ENCODE measurements at places on chromosomes 5 and 9. TPM values are rescaled to one million over a fixed set of nuclear protein-coding genes. Genes with fewer than 3 reads are reported as not detected.

The CDC20B gene
- 0.13 TPM for total RNA-seq

The CRB2 gene
- total RNA-seq = 0.03 TPM

The TAF11L14 gene
- not detected for total RNA-seq

The STC2 gene
- total RNA-seq = 21.3 TPM

DNA sequence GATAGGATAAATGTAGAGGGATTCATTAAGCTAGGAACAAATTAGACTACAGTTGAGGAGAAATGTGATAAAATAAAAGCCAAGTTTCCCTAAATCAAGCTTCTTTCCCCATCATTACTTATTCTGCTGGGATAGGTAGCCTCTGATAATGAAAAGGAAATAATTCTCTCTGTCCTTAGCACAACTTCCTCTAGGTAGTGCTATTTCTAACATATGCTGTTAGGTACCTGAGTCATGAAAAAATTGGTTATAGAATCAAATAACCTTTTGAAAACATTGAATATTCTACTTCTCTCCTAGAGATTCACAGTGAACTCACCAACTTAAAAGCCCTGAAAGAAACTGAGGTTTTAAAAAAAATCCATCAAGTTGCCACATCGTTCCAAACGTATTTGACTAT, 1793.1 kb downstream of the EFNA5 start:
- DNase-seq = no peak

DNA sequence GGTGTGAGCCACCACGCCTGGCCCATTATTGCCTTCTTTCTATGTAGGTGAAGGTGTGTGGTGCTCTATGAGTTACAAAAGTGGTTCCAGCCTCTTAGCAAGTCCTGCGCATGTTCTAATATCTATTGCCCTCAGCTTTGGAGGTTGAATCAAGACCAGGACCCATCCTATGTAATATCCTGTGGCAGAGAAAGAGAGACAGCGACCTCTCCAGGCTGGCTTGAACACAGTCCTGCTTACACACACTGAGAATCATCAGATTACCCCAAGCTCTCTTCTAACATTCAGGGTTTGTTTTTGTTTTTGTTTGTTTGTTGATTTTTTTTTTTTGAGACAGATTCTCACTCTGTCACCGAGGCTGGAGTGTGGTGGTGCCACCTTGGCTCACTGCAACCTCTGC, 94.7 kb upstream of the OSMR start:
- DNase-seq = no peak

DNA sequence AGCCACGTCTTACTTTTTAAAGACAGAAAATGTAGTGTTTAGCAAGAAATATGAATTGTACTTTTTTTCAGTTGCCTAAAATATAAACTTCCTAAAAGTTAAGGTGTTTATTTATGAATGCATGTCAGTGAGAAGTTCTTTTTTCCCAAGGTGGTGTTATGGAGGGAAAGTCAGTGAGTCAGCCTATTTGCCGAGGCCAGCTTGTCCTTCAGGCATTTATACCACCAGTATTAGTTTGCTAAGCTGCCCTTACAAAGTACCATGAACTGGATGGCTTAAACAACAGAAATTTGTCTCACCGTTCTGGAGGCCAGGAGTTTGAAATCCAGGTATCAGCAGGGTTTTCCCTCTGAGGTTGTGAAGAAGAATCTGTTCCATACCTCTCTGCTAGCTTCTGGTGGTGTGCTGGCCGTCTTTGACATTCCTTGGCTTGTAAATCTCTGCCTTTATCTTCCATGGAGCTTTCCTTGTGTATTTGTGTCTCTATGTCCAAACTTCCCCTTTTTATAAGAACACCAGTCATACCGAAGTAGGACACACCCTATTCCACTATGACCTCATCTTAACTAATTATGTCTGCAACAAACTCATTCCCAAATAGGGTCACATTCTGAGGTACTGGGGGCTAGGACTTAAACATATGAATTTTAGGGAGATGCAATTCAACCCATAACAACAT, 38.4 kb downstream of the PRKACG start:
- DNase-seq = no peak

DNA sequence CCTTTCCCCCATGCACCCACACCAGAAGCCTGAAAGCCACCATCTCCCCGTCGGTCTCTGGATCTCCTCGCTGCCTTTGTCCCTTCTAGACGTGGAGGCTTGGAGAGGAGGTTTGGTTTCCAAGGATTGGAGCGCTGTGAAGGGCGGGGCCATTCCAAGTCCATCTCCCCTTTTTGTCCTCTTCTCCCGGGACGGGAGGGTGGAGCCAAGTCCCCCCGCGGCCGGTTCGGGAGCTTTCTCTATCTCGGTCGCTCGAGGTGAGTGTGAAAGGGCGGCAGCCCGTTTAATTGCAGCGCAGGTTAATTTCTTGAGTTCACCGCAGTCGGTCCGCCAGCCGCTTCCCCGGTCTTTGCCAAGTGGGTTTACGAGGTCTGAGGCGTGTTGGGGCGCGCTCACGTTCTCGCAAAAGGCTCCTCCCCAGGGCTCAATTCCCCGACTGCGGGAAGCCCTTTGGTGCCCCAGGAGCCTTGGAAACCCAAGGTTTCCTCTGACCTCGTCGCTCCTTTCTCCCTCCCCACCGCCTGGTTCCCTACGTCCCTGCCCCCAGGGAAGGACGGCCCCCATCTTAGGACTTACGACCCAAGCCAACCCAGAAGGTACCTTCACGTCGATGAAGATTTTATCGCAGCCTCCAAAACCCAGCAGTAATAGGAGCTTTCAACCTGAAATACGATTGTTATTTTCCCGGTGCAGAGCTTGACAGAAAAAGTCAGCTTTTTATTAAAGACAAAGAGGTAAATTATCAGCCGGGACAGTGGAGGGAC, 2.8 kb upstream of the ZNF462 start:
- DNase-seq = no peak

The SPATA31A3 gene
- not detected for total RNA-seq

DNA sequence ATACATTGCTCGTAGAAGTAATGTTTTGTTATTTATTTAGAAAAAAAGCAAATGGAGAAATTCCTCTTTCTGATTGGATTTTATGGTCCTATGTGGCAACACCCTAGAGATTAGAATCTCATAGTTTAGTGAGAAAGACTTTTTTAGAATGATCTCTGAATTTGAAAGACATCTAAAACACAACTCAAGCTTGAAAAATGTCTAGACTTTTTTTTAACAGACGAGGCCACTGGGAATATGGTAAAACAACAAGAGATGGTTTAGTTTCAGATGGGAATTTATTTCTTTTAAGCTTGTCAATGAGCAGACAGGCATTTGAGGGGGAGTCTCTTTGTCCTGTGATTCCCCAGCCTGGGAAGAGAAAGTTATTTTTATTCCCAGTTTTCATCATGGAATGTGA, 122.1 kb downstream of the NTRK2 start:
- no peak for DNase-seq

DNA sequence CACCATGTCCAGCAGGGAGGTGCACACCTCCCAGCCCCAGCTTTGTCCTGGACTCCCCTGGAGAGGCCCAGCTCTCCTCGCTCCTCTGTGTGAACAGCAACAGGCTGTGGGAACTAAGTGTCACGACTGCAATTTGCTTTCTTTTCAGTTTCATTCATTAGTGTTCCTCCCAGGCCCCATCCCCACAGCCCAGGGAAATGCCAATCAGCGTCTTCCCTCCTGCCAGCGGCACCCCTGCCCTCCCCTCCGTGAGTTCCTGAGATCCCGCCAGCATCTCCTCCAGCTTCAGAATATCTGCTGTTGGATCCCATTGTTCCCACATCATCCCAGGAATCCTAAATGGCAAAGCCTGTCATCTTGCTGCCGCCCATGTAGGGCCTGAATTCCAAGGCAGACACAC, 13.1 kb upstream of the RPL26L1 start:
- DNase-seq = no peak

DNA sequence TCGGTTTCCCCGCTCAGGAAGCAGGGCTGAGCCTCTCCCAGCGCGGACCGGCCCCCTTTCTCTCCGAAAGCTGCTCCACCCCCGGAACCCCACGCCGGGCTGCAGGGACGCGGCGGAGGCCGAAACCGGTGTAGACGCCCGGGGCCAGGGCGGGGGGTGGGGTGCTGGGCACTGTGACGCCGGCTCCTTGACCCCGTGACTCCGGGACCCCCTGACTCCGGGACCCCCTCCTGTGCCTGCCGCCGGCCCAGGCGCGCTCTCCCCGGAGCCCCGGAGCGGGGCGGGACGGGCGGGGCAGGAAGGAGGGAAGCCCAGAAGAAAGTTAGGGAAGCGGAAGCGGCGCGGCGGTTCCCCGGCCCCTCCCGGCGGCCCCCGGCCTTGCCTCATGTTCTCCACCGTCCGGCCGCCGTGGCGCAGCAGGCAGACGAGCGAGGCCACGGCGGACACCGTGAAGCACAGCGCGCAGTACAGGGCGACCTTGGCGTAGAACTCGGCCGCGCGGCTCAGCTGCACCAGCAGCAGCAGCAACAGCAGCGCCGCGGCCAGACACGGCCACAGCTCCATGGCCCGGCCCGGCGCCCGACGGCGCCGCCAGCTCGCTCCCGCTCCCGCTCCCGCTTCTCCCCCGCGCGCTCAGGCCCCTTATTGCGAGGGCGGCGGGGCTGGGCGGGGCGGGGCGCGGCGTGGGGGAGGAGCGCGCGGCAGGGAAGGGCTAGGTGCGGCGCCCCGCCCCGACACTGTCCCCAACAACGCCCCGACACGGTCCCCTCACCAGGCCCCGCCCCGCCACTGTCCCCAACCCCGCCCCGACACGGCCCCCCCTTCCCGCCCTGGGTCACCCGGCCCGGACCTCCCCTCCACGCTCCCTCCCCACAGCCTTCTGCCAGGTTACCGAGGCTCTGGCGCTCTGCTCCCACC, at the start of gene AGPAT2:
AGPAT2 (minus strand) TSS at position 664 of the 918 bp plus-strand sequence; CDS start at position 564, 100 bp downstream.
- peak; percentile 72 for DNase-seq

GRCh38 chr9:138057726-138058125, 180.1 kb downstream of the CACNA1B start:
- no peak for DNase-seq

The LRRC26 gene
- total RNA-seq = not detected

GRCh38 chr9:120183615-120184014, 396.4 kb downstream of the CDK5RAP2 start:
- no peak for DNase-seq

DNA sequence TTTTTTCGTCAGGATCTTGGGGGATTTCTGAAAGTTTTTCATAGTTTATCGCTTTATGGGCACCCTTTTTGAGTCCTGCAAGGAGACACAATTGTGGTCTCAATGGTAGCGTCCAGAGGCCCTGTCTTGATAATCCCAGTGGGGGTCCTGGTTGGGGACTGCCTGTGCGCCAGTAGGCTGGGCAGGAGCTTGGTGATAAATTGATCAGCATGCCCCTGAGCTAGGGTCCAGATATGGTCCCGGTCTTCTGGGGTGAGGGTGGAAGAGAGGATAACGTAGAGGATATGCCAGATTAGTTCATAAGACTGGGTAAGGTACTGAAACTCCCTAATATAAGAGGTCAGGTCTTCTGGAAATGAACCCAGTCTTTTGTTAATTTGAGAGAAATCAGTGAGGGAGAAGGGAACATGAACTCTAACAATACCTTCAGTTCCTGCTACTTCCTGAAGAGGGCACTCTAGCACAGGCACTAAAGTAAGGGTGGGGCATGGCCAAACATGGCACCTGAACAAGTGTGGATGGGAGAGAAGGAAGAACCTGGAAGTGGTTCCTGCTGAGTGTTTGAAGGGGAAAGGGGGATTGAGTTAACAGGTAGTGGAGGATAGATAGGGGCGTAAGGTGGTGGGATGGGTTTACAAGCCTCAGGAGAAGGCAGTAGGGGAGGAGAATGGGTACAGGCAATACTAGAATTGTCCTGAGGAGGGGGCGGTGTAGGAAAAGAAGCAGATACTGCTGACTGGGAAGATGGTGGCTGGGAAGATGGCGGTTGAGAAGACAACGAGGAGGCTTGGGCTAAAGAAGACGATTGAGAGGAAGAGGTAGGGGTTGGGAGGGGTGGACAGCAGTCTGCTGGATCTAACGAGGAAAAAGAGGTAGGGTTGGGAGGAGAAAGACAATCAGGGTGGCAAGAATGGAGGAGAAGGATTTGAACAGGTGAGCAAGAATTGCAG, 33.8 kb upstream of the ANXA2R start:
- DNase-seq = peak; percentile 54

DNA sequence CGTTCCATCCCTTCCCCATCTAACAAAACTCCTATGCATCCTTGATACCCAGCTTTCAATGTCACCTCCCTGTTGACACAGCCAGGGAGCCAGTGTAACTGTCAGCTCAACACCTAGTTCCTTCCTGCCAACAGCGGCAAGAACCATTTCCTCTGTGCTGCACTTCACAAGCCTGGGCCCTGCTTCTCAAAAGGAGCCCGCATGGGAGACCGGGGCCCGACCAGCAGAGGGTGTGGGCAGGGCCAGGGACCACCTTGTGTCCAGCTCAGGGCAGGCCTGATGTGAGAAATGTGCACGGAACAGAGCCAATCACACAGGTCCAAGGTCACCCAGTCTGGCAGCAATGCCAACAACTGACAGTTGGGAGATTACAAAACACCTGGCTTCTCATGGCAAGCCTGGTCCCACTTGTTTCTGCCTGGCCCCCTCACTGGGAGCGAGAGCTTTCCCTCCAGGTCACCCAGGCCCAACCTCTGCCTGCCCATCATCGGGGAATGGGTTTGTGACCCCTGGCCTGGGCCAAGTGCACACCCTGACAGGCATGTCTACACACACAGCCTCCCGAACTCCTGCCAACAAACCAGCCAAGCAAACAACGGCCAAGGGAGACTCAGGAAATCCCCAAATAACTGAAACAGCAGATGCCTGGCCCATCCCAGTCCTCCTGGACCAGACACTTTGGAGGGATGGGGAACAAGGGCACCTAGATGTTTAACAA, 3.1 kb downstream of the RNF44 start:
- peak; percentile 72 for DNase-seq

- peak; percentile 57 for DNase-seq
Measured at GRCh38 chr9:93096131-93096802, at the start of gene CARD19. Gene CARD19, plus strand, starts transcription at chr9:93096217. Its CDS starts 129 bp downstream, at chr9:93096346.

- DNase-seq = no peak
Measured at GRCh38 chr9:12631866-12632265, 61.3 kb upstream of the TYRP1 start.

GRCh38 chr9:85427772-85428171, 314.0 kb downstream of the AGTPBP1 start:
- DNase-seq = no peak

The CD72 gene
- total RNA-seq = 11.8 TPM

DNA sequence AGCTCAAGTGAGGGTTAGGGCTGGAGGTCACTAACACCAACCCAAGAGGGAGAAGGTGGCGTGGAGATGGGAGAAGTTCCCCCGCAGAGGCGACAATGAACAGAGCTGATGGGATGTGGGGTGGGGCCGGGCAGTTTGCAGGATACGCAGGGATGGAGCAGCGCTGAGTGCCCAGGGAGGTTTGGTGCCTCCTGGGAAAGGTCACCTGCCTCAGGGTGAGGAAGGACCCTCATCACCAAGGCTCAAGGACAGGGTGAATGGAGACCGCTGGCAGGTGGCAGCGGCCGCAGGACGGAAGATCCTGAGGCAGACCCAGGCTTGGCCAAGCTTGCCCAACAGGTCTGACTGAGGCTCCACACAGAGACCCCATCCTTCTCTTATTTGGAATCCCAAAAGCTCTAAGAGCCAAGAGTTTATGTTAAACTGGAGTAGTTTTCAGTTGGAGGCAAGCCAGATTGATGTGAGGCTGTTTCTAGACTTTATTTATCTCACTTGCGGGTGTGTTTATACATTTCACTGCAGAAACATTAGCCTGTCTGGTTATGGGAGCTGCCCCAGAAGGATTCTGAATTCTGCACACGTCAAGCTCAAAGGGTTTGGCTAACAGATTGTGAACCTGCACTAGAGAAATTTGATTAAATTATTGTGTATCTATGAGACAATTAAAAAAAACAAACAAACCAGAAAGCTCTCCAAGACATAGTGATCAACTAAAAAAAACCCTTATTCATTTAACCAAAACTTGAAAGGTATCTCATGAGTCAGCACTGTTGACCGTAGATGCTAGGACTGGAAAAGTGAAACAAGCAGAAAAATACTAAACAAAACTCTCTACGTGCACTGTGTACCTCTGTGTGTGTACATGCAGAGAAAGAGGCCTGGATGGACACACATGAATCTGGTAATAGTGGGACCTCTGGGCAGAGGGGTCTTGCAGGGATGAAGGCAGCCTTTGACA, 146.2 kb upstream of the PHYKPL start:
- no peak for DNase-seq

Measured in activated CD4-positive, alpha-beta memory T cell treated with anti-CD3 and anti-CD28 coated beads, Interleukin-2, amount 10 ng/mL, durations not matched to agents 7 days and 5 days (primary cell).